NCI-H2029 (cell line): ENCODE measurements at places on chromosomes 5 and 9.

DNA sequence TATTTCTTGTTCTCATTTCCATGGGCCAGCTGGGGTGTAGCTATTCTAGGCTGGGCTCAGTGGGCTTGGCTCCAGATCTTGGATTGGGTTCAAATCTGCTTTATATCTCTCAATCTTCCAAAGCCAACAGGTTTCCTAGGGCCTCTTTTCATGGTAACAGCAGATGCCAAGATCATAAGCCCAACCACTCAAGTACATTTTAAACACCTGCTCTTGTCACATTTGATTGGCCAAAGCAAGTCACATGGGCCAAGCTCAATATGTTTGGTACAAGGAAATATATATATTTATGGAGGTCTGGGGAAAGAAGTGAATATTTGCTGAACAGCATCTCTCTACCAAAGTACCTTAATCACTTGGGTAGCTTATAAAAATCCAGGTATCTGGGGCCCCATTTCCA lies 49.5 kb downstream of the MRRF start:
- DNase-seq: peak; percentile 45

GRCh38 chr5:130545291-130545690 lies 619.8 kb downstream of the HINT1 start:
- no peak for DNase-seq

- no peak for DNase-seq
Measured at GRCh38 chr9:135925496-135926133, 18.3 kb upstream of the CAMSAP1 start.

DNA sequence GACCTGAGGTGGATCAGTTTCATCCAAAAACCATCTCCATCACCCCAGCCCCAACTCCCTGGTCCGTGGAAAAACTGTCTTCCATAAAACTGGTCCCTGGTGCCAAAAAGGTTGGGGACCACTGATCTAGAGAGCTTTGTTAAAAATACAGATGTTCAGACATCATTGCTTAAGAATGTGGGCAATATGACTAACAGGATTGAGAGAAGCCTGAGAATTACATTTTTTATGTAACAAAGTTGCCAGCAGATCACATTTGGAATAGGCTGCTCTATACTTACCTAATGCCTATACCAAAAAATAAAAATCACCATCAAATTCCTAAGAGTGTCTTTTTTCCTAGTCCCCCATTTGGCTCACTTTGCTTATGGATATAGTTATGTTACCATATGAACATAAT lies 143.3 kb downstream of the RAPGEF6 start:
- DNase-seq: no peak

DNA sequence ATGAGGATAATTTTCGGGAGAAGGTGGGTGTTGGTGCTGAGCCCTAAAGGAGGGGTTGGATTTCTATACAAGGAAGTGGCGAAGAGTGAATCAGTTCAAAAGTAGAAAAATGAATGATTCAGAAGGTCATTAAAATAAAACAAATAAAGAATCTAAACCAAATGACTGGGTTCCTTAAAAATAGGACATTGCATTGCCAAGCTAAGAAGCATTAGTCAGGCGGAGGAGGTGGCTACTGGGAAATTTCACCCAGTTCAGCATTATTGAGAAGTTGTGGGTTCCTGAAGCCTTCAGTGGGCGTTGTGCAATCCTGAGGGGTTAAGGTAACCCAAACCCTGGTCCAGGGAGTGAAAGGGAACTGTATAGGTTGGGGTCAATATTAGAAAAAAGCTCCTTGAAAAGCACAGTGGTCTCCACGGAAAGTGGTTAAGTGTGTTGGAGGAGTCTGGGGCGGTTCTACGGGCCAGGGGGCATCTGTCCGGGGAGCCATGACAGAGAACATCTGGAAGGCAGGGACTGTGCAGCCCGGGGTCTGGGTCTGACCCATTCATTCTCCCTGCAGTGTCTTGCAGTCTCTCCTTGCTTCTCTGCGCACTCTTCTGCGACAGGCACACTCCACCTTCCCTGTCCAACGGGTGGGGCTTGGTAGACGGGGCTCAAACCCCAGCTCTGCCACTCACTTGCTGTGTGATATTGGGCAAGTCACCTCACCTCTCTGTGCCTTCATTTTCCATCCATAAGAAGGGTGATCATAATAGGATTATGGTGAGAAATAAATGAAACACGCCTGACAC lies 27.6 kb upstream of the DUSP1 start:
- no peak for DNase-seq

GRCh38 chr9:4084435-4084818 lies 215.4 kb downstream of the GLIS3 start:
- no peak for DNase-seq

DNA sequence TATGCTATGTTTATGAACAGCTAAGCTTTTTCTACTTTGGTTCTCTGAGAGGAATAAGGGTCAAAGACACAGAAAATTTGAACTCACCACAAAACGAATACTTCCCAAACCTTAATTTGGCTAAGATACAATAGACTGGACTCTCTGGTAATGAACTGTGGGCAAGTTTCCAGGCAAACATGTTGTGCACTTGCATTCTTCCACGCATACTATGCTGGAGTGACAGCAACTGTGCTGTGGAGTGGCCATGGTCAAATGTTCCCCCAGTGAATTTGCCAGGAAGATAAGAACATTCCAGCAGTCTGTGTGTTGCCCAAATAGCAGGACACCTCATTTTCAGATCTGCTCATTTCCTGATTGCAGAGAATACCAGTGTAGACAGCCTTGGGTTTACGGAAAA lies 275.3 kb upstream of the IL12B start:
- no peak for DNase-seq
